Cerebellum (tissue), 4 donors: ENCODE measurements at places on chromosomes 12 and 14.

GRCh38 chr12:75816897-75817296 is 214.7 kb downstream of the PHLDA1 start:
- DNase-seq, result no peak

- no peak for DNase-seq
Measured at GRCh38 chr14:71665157-71665556, 267.1 kb upstream of the RGS6 start.

DNA sequence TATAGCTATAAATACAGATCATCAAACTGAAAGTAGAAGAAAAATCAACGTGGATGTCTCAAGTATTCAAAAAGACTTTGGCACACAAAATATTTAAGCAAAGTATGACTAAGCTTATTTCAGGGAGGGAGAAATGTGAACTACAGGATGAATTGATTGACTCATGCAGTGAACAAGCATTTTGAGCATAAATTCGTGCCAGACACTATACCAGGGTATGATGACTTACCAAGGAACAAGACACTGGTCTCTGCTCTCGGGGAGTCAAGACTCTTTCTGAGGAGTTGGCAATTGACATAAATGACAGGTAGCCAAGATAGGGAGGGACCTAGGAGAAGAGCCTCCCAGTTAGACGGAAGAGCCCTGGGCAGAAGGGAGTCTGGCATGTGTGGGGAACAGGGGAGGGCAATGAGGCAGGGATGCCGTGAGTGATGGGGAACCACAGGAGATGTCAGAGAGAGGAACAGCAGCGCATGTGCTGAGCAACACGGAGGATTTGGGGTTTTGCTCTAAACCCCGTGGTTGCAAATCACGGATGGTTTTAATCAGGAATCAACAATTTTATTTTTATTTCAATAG is 115.2 kb downstream of the TMEM132D start:
- no peak for DNase-seq

- no peak for DNase-seq
Measured at GRCh38 chr14:59247801-59248584, 59.5 kb downstream of the DAAM1 start.

DNA sequence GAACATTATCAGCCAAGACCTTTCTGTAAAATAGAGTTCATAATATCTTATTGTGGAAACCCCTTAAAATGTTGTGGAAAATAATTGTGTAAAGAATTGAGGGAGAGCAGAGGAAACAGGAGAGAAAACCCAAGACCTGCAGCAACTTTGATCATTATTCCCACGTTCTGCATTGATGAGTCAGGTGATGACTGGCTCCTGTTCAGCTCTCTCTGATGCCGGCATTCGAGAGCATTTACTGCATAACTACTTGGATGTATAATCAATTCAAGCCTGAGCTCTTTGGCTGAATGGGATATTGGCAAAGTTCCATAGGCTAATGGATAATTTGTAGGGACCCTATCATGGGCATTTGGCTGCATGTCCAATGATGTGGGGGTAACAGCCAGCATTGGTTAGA is 176.3 kb upstream of the ARID2 start:
- DNase-seq, result no peak
